ENCODE measurements at places on chromosomes 3 and 15.

DNA sequence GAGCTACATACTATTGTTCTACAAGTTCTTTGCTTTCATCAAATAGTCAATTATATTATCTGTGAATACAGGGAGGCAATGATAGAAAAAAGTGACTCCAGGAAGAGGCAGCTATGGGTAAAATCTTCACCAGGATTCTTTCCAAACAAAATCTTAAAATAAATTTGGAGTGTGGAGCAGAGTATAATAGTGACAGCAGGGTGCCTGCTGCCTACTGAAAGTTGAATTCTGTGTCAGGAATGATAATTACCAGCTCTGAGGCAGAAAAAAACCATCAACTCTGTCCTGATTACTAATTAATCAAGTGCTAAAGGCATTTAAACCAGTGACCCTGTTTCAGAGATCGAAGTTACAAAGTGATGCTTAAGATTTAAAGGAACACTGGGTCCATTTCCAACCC, 148.0 kb downstream of the DIPK2A start:
- no peak for DNase-seq

GRCh38 chr15:77034695-77035489, 36.0 kb downstream of the TSPAN3 start:
- no peak for DNase-seq

DNA sequence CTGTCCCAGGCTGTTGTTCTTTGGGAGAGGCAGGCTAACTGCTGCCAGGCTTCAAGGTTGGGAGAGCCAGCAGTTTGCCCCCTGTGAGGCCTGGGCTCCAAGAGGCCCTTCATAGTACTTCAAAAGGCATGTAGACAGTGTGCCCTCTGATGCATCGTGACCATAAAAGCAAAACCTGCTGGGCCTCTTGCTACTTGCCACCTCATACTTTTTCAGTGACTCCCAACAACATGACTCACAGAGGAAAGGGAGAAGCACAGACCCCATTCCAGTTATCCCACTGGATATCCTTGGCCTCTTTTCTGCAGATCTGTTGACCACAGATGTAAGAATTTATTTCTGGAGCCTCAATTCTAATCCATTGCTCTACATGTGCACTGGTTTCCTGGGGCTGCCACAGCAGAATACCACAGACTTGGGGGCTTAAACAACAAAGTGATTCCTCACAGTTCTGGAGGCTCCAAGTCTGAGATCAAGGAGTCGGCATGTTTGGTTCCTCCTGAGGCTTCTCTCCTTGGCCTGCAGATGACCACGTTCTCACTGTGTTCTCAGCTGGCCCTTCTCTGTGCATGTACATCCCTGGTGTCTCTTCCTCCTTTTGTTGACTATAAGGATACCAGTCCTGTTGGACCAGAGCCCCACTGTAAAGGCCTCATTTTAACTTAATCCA, 8.9 kb upstream of the NSMCE3 start:
- DNase-seq: no peak

- DNase-seq: no peak
Observed at GRCh38 chr3:194369522-194370279, at the start of gene LRRC15. Gene LRRC15 (minus strand): TSS chr3:194369743. CDS start chr3:194361043, 8,700 bp downstream.

GRCh38 chr15:70741107-70741531, 22.2 kb downstream of the UACA start:
- DNase-seq: no peak

- DNase-seq: no peak
Observed at GRCh38 chr3:68973639-68974038, 39.8 kb downstream of the EOGT start.
